Upper lobe of left lung (tissue), 6 donors: ENCODE measurements at places on chromosomes 5 and 9. TPM values are rescaled to one million over a fixed set of nuclear protein-coding genes. Genes with fewer than 3 reads are reported as not detected.

Gene ADAMTS16
- total RNA-seq: not detected

Gene GLDC
- 1.4 TPM for total RNA-seq

Gene DDX4
- not detected for total RNA-seq

Gene SLC22A4
- total RNA-seq: 7.0 TPM

Gene CCNI2
- total RNA-seq: 0.69 TPM

Gene MARCOL
- total RNA-seq: not detected

Gene GABRA6
- not detected for total RNA-seq

Gene ACOT12
- total RNA-seq: not detected

Gene LRRC14B
- total RNA-seq: not detected

Gene ERGIC1
- total RNA-seq: 174 TPM

Gene PCDHGC4
- total RNA-seq: 1.1 TPM

Gene CA9
- total RNA-seq: 0.24 TPM

Gene ISL1
- not detected for total RNA-seq

DNA sequence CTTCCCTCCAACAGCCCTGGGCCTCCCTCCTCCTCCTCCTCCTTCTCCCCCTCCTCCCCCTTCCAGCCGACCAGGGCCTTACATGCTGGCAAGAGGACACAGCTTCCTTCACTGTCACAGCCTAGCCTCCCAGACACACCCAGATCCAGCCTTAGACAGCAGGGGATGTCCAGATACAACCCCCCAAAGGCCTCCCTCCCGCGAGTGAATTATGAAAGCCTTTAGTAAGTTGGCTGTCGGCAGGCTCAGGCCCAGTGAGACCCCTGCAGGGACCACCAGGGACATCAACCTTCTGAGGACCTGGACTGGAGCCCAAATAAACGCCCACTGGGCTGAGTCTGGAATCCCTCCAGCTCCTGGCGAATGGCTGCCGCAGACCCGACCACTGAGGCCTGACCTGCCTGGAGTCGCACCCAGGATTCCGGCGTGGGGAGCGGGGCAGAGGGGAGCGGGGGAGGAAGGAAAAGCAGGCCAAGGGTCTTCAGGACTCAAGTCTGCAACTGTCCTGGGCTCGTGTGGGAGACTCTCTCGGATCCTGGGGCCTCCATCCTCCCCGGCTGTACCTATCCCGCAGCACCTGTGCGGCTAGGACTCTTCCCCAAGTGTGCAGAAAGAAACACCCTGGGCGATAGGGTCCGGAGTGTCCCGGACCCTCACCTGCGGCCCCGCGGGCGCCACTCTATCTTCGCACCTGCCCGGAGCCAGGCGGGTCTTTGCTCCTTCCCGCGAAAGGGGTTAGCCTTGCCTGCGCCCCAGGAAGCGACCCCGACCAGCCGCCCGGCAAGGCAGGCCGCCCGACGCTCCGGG is 705 bp downstream of the SEPTIN8 start:
- H3K27me3 ChIP-seq: no peaks in the 10 kb centered on the region
- peak overlapping the region; percentile 81 for H3K27ac ChIP-seq
- H3K36me3 ChIP-seq: no peaks in the 10 kb centered on the region

- H3K4me1 ChIP-seq: no peaks in the 10 kb centered on the region
- H3K4me3 ChIP-seq: no peak overlapping the region
- no peak overlapping the region for H3K27ac ChIP-seq
- no peaks in the 10 kb centered on the region for H3K36me3 ChIP-seq
These were observed 10.7 kb upstream of the CERCAM start for GRCh38 chr9:128409978-128410377.

DNA sequence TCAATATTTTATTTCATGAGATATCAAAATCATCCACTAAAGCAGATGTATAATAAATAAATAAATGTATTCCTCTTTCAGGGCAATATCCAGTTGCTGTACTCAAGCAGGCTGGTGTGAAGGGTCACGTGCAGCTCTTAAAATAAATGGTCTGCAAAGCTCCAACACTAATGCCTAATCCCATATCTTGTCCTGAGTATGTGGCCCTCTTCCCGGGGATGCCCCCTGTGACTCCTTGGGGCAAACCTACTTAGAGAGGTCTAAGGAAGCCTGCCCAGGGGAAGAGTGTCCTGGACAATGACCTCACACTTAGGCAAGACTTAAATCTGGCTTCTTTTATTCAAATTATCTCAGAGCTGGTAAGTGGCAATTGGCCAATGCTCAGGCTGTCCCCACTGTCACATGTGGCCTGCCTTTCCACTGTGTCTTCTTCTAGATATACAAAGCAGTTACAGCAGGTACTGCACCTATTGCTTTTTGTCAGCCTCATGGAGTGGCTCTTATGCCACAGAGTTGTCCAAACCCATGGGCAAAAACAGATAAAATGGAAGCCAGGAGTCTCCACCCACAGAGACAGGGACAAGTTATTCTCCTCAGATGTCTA is 55.3 kb downstream of the SEMA5A start:
- no peak overlapping the region for H3K4me3 ChIP-seq
- H3K4me1 ChIP-seq: no peaks in the 10 kb centered on the region
- no peaks in the 10 kb centered on the region for H3K27me3 ChIP-seq

GRCh38 chr9:71725590-71726338 is 42.5 kb downstream of the CEMIP2 start:
- no peak overlapping the region for H3K27ac ChIP-seq
- peaks cover 94% of the 10 kb centered on the region for H3K36me3 ChIP-seq
- H3K27me3 ChIP-seq: no peaks in the 10 kb centered on the region
- H3K4me1 ChIP-seq: no peaks in the 10 kb centered on the region
- H3K4me3 ChIP-seq: no peak overlapping the region
- DNase-seq: no peak

- no peaks in the 10 kb centered on the region for H3K36me3 ChIP-seq
- peaks cover 25% of the 10 kb centered on the region for H3K4me1 ChIP-seq
- no peaks in the 10 kb centered on the region for H3K27me3 ChIP-seq
These were observed 107.0 kb downstream of the TRIO start for GRCh38 chr5:14250084-14250695.

- no peaks in the 10 kb centered on the region for H3K4me1 ChIP-seq
- no peak overlapping the region for H3K27ac ChIP-seq
- DNase-seq: no peak
- no peaks in the 10 kb centered on the region for H3K27me3 ChIP-seq
- H3K4me3 ChIP-seq: no peak overlapping the region
- no peaks in the 10 kb centered on the region for H3K36me3 ChIP-seq
These were observed 321.6 kb downstream of the FBXL17 start for GRCh38 chr5:108060340-108060739.

GRCh38 chr5:140312067-140312790 is 9.3 kb upstream of the PFDN1 start:
- no peak overlapping the region for H3K4me3 ChIP-seq
- no peaks in the 10 kb centered on the region for H3K36me3 ChIP-seq
- no peaks in the 10 kb centered on the region for H3K27me3 ChIP-seq
- no peak for DNase-seq

DNA sequence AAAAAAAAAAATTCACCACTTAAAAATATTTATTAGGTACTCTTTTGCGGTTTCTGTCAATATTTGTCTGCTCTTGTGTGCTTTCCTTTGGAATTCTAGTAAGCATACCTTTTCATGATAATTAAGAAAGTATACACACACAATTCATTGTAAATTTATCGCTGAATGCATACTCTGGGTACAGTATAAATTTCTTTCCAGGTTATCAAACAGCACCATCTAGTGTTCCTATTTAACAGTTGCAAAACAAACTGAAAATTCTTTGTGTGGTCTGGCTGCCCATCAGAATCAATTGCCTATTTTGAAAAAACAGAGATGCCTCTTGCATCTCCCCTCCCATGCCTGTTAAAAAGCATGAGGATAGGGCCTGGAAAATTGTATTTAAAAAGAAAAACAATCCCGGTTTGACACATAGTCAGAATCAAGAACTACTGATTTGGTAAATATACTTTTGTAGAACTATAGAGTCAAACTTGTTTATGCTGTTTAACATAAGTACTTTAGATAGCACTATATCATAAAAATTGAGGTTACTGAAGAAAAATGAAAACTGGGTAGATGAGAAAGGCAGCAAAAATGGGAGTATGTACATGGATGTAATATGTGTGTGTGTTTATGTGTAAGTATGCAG is 16.2 kb downstream of the PGGT1B start:
- H3K27me3 ChIP-seq: no peaks in the 10 kb centered on the region
- no peak for DNase-seq
- no peak overlapping the region for H3K27ac ChIP-seq
- H3K36me3 ChIP-seq: no peaks in the 10 kb centered on the region

DNA sequence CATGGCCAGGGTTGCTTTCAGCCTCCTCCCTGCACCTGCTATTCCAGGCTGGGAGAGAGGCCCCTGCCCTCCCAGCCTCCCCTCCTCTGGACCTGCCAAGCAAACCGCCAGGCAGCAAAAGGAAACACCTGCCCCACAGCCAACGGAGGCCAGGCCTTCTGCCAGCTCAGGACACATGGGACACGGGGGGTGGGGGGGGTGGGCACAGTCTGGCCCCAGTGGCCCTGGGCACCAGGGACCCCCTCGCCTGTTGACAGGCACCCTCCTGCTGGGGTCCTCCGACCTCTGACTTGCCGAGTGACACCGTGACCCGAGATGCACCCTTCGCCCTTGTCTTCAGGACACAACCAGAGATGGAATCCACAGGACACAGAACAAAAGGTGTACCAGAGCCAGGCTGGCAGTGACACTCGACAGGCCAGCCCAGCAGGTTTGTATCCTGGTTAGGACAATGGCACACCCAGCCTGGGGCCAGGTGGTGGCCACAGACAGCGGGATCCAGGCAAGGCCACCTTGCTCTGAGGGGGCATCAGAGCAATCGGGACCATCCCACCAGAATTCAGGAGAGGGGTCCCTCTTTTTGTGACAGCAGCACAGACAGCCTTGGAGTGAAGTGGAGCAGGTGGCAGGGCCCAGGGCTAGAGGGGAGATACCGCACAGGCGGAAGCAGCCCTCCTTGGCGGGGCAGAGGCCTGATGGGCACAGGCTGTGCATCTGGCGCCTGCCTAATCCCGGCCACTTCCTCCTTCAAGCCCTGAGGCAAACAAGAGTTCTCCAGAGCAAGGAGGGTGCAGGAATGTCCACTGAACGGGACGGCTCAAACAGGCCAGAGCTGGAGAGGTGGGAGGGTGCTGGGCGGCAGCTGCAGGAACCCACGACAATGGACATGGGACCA is 1.3 kb upstream of the TMEM210 start:
- H3K4me1 ChIP-seq: peaks cover 29% of the 10 kb centered on the region
- H3K27me3 ChIP-seq: peaks cover 25% of the 10 kb centered on the region
- peaks cover 8% of the 10 kb centered on the region for H3K36me3 ChIP-seq

- H3K27me3 ChIP-seq: no peaks in the 10 kb centered on the region
- H3K27ac ChIP-seq: no peak overlapping the region
- H3K36me3 ChIP-seq: no peaks in the 10 kb centered on the region
- no peak for DNase-seq
These were observed 28.2 kb upstream of the CCNB1 start for GRCh38 chr5:69138766-69139165.

GRCh38 chr5:144028636-144029035 is 141.8 kb downstream of the YIPF5 start:
- no peak overlapping the region for H3K27ac ChIP-seq
- H3K27me3 ChIP-seq: no peaks in the 10 kb centered on the region
- no peaks in the 10 kb centered on the region for H3K4me1 ChIP-seq
- H3K4me3 ChIP-seq: no peak overlapping the region
- no peak for DNase-seq

- no peak overlapping the region for H3K27ac ChIP-seq
- no peak for DNase-seq
- no peaks in the 10 kb centered on the region for H3K4me1 ChIP-seq
- H3K36me3 ChIP-seq: no peaks in the 10 kb centered on the region
- H3K27me3 ChIP-seq: no peaks in the 10 kb centered on the region
- H3K4me3 ChIP-seq: no peak overlapping the region
These were observed 76.5 kb upstream of the CER1 start for GRCh38 chr9:14799030-14799429.

GRCh38 chr9:129231759-129232158 is 53.7 kb upstream of the IER5L start:
- H3K27me3 ChIP-seq: no peaks in the 10 kb centered on the region
- H3K4me3 ChIP-seq: no peak overlapping the region
- H3K4me1 ChIP-seq: no peaks in the 10 kb centered on the region
- H3K27ac ChIP-seq: no peak overlapping the region
- no peaks in the 10 kb centered on the region for H3K36me3 ChIP-seq

- no peak overlapping the region for H3K4me3 ChIP-seq
- H3K4me1 ChIP-seq: peaks cover 9% of the 10 kb centered on the region
- no peak overlapping the region for H3K27ac ChIP-seq
- no peak for DNase-seq
These were observed 70.3 kb downstream of the ZNF366 start for GRCh38 chr5:72436796-72437471.

DNA sequence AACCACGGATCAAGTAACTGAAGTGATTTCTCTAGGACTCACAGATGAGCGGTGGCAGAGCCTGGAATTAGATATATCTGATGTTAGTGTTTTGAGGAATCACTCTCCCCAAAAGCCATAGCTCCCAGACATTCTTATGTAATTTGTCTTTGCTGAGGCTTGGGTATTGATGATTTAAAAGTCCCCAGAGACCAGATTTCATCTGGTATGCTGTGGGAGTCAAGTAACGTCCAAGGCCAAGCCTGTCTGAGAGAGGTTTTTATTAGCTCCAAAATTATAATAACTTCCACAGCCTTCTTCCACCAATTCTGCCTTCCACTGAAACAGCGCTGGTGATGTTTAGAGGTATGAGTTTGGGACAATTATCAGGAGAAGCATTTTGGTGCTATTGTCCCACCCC is 21.3 kb upstream of the KCNIP1 start:
- no peaks in the 10 kb centered on the region for H3K27me3 ChIP-seq
- H3K4me3 ChIP-seq: no peak overlapping the region
- no peak for DNase-seq
- H3K36me3 ChIP-seq: no peaks in the 10 kb centered on the region

- no peaks in the 10 kb centered on the region for H3K4me1 ChIP-seq
- no peak for DNase-seq
- no peak overlapping the region for H3K4me3 ChIP-seq
- no peaks in the 10 kb centered on the region for H3K27me3 ChIP-seq
- no peak overlapping the region for H3K27ac ChIP-seq
These were observed 136.4 kb downstream of the SAXO1 start for GRCh38 chr9:18896531-18897179.

DNA sequence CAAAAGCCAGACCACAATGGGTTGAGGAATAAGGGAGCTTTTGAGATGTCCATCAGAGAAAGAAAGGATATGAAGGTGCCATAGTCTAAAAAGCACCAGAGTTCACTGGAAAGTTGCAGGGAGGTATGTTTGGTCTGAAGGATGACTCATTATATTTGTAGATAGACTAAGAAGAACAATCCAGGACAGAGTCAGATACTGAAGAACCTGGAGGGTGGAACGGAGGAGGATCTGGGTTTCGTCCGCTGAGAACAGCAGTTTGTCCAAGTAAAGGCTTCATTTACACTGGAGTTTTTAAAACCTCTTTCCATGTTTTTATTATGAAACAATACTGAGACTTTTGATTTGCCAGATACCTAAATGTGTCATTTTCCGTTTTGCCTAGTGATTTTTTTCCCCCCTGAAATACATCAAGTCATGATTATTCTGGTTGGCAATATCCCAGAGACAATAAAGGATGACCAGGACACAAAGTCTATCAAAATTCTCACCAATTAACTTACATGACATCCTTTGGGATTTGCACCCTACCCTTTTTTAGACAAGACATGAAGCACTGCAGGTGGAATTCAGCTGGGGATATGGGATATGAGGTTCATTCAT is 219.9 kb downstream of the MLLT3 start:
- H3K36me3 ChIP-seq: no peaks in the 10 kb centered on the region
- no peak overlapping the region for H3K27ac ChIP-seq
- no peaks in the 10 kb centered on the region for H3K27me3 ChIP-seq
- no peaks in the 10 kb centered on the region for H3K4me1 ChIP-seq
